ENCODE measurements at places on chromosomes 5 and 9. TPM values are rescaled to one million over a fixed set of nuclear protein-coding genes. Genes with fewer than 3 reads are reported as not detected.

The LHX3 gene
- not detected for total RNA-seq

The DRD1 gene
- total RNA-seq, result not detected

The F2RL2 gene
- 0.59 TPM for total RNA-seq

The FGFR4 gene
- 9.1 TPM for total RNA-seq
